ENCODE measurements at places on chromosomes 5 and 9.
A peak's percentile ranks its signal among the peaks of the same experiment; 100 is the strongest.

DNA sequence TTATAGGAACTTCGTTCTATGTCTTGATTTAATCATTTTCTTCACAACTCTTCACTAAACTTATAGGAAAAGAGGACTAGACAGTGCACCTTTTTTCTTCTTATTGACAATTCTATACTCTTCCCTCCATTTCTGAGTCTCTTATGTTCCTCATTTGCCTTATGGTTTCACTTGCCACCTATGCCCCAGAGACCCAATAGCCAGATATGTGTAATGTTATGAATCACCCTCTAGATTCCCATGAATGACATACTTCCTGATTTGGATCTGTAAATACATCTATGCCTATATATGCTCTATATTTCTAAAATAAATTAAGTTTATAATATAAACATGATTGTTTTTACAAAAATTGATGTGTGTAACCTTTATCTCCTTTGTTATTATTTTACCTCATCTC, 514.1 kb upstream of the MEF2C start:
- no peak for DNase-seq

- no peak for DNase-seq
Observed at GRCh38 chr5:168039566-168040248, 251.7 kb upstream of the WWC1 start.

GRCh38 chr9:117096138-117096537, 318.7 kb downstream of the ASTN2 start:
- no peak for DNase-seq

DNA sequence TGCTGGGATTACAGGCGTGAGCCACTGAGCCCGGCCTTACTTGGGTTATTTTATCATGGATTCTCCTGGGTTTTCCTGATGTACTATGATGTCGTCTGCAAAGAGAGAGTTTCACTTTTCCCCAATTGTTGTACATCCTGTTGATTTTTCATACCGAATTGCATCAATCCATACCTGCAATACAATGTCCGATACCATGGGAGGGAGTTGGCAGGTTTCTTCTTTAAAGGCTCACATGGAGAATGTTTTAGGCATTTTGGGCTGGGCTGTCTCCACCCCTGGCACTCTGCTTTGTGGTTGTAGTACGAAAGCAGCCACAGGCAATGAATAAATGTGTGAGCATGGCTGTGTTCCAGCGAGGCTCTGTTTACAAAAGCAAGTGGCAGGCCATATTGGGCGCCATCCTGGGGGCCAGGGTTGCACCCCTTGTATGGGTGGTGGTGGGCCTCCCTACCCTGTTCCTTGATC, 35.1 kb upstream of the EXOC3 start:
- no peak for DNase-seq

- DNase-seq: no peak
Observed at GRCh38 chr5:105508519-105508918, 1945.9 kb upstream of the NUDT12 start.

- no peak for DNase-seq
Observed at GRCh38 chr5:51559921-51560658, 176.8 kb downstream of the ISL1 start.

DNA sequence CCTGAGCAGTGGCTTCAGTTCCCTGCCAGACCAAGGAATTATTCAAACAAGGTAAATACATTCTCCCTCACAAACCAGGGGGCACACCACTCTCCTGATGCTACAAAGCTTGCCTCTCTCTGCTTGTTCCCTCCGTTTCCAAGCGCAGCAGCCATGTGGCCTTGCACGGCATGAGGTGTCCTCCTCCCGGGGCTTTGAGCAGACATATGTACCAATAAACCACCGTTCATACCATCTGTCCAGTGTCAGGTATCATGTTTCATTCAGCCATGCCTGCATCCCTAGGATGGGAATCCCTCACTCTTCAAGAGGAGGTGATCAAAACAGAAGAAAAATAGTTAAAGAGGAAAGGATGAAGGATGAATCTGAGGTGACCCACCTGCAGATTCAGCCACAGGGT, 282.7 kb downstream of the ENC1 start:
- DNase-seq: no peak

- no peak for DNase-seq
Observed at GRCh38 chr5:65213921-65214525, 267.7 kb downstream of the ADAMTS6 start.

DNA sequence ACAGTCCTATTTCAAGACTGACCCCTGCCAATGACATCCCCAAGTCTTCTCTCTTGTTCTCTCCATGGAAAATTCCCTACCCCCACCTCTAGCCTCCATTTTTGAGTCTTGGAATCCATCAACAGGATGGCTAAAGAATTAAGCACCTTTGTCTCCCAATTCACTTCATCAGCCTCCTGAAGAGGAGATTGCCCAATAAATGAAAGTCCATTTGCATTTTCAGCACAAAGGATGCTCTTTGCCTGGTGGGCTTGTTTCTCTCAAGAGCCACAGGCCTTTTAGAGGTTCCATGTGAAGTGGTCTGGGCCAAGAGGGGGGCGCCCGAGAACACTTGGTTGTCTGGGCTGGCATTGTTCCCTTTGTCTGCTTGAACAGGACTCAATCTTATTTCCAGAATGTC, 12.6 kb downstream of the HSD17B3 start:
- no peak for DNase-seq

DNA sequence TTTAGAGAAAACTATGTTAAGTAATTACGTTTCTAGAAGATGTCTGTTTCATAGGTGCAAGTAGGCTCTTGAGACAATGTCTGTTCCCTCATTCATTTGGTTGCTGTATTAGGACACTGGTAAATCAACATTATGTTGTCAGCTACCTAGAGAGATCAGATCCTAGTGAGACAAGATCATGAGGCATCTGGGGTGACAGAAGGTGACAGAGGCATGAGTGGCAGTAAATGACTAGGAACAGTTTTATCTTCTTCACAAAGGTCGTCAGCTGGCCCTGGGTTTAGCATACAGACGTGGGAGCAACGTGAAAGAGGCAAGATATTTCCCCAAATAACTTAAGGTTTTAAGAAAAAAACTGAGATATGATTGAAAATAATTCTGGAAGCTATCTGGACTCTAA, 1926.3 kb upstream of the WWC1 start:
- DNase-seq: no peak

GRCh38 chr5:170300361-170301013, 2.9 kb upstream of the LCP2 start:
- no peak for DNase-seq

GRCh38 chr5:73431204-73431851, 17.2 kb downstream of the FOXD1 start:
- DNase-seq: no peak

DNA sequence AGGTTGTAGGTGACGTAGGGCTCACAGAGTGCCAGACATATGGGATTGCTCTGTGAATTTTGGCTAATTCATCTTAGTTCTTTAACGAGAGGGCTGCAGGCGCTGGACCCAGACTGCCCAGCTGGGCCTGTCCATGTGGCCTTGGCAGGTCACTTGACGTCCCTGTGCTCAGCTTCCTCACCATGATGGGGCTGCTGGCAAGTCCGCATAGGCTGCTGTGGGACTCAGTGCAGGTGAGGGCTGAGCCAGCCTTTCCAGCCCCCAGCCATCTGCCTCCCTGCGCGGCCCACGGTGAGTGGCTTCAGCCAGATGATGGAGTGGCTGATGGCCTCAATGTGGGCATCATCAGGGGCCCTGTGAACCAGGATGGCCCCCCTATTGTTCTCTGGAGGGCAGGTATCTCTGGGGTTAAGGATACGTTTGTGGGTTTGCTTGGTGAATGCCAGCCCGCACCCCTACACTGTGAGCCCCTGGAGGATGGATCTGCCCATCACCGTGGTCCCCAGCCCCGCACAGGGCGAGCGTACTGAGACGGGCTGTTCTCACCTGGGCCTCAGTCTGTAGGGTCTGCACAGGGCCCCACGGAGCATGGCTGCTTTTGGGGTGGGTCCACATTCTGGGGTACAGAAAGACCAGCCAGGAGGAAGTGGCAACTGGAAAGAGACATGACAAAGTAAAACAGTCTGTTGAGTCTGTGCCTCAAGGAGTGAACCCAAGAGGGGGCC, 3.7 kb downstream of the CARD19 start:
- DNase-seq: no peak

DNA sequence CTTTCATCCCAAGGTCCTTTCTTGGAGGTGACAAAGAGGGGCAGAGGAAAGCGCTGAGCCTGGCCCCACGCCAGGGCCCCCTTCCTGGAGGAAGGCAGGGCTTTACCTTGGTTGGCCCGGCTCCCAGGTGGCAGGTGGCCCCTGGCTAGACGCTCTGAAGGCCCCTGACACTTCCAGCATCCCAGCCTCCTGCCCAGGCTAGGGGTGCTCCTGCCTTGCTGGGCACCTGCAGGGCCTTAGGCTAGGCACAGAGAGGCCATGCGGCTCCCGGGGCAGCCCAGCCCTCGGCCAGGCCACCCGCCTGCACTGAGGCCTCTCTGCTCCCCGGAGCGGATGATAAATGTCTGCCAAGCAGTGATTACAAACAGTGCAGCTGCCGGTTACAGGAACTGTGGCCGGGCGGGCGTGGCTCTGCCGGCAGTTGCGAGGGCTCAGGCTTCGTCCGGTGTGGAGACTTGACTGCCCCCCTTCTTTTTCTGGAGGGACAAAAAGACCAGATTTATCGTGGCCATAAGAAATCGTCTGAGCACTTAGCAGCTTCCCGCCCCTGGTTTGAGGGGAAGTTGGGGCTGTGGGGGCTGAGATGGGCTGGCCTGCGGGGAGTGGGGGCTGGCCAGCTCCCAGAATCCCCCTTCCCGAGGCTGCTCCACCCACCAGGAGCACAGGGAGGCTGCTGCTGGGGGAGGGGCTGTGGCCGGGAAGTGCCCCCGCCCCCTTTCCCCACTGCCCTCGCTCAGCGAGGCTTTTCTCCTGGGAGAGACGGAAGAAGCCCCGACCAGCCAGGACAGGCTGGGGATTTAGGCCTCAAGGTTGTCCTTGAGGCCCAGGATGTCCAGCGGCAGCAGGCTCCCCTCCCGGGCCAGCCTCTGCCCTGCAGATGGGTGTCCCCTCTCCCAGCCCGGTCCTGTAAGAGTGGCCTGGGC, 31.6 kb upstream of the UBAC1 start:
- DNase-seq: peak; percentile 64

GRCh38 chr5:82597437-82597836, 319.3 kb upstream of the RPS23 start:
- no peak for DNase-seq

GRCh38 chr5:126234563-126235195, 188.5 kb upstream of the GRAMD2B start:
- peak; percentile 23 for DNase-seq

- DNase-seq: no peak
Observed at GRCh38 chr9:75431375-75431774, 343.1 kb downstream of the OSTF1 start.

DNA sequence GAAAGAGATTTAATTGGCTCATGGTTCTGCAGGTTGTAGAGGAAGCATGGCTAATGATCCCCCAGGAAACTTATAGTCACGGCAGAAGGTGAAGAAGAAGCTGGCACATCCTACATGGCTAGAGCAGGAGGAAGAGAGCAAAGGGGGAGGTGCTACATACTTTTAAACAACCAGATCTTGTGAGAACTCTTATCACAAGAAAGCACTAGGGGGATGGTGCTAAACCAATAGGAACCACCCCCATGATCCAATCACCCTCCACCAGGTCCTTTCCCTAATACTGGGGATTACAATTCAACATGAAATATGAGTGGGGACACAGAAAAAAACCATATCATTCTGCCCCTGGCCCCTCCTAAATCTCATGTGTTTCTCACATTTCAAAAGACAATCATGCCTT, 147.2 kb upstream of the EPB41L4A start:
- DNase-seq: no peak
